ENCODE measurements at places on chromosomes 13 and 19.
A peak's percentile ranks its signal among the peaks of the same experiment; 100 is the strongest.

DNA sequence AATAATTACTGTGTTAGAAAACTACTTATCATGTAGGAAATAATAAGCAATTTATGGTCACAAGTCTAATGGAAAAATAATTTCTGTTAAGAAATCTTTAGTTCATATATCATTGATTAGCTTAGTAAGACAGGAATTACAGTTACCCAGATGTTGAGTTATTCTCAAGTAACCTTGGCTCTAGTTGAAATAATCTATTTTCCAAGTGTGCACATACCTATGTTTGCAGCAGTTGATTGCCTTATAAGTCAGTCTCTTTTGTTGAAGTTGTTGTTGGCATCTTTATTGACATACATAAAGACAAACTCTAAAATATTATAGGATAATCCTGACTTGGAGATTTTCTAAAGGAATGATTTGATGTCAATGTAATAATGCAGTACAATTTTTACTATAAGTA lies 511.4 kb upstream of the KLF12 start:
- DNase-seq, result no peak

DNA sequence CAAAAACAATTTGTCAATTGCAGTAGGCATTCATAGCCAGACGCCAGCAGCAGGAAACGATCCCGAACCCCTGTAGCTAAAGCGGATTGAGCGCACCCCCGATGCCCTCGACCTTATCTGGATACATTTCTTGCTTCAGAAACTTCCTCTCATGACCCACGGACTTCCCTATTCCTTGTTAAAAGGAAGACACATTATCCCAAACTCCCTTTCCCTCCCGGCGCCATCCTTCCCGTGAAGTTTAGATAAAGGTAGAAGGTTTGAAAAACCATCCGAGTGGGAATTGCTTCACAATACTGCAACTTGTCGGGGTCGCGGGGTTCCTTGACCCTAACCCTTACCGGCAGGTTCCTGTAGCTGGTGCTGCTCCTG lies 977 bp downstream of the PCDH20 start:
- no peak for DNase-seq

- no peak for DNase-seq
Measured at GRCh38 chr19:58045411-58046050, 11.7 kb downstream of the ZSCAN1 start.

GRCh38 chr13:23500849-23501248 lies 67.3 kb upstream of the SACS start:
- peak; percentile 42 for DNase-seq

GRCh38 chr19:28726533-28727479 lies 486.1 kb downstream of the UQCRFS1 start:
- no peak for DNase-seq

- DNase-seq, result no peak
Measured at GRCh38 chr13:19955873-19956559, 2.5 kb upstream of the ZMYM2 start.

DNA sequence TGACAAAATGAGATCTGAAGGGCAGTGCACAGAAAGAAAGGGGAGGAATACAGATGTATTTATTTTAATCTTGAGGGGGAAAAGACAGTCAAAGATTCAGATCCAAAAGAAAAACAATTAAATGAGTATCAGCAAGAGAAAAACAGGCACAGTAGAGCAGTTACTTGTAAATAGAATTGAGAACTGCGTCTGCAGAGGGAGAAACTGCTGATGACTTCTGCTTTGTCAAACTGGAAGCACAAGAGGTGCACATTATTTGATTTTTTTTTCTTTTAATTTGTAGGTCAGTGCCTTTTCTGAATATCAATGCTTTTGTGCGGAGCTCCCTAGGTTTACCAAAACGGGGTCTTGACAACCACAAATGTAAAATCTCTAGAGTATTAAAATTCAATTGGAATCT lies 37.3 kb downstream of the EFNB2 start:
- DNase-seq, result no peak

- DNase-seq, result no peak
Measured at GRCh38 chr19:9720541-9720940, 45.6 kb upstream of the ZNF562 start.

- no peak for DNase-seq
Measured at GRCh38 chr19:10011974-10012373, 1.3 kb upstream of the RDH8 start.

GRCh38 chr13:58032676-58033460 lies 401.3 kb downstream of the PCDH17 start:
- DNase-seq, result no peak

GRCh38 chr13:62524498-62524897 lies 1108.8 kb upstream of the PCDH20 start:
- no peak for DNase-seq

DNA sequence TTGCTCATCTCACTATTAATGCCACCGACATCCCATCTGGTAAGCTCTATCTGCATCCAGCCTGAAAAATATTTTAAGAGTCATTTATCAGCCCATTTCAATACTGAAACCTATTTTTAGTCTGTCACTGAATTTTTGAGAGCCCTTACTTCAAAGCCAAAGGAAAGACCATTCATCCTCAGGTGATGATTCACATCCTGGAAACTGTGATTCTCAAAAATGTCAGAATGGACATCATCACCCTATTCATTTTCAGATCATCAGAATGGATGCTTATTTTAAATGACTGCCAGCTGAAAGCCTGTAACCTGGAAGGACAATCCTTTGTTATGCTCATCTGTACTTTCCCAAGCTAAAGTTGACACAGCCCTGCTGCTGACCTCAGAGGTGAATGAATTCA lies 27.0 kb downstream of the TNFSF11 start:
- DNase-seq, result no peak

- DNase-seq, result no peak
Measured at GRCh38 chr19:45323671-45324081, 1.0 kb upstream of the CKM start.

- no peak for DNase-seq
Measured at GRCh38 chr13:53781941-53782340, 753.3 kb downstream of the OLFM4 start.

DNA sequence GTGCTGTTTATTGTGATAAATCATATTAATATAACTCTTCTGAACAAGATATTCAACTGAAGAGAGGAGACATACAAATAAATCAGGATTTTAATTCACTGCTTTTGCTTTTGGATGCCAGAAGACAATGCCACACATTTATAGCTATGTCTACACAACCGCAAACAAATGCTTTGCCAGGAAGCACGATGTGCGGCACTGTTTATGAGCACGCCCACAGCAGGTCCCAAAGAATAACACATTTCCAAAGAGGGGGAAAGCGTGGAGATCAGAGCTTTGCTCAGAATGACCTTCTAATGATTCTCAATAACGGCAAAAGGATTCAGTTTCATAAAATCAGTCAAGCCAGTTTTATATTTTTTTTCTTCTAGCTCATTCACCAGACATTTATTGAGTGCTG lies 16.7 kb downstream of the FAM216B start:
- no peak for DNase-seq

DNA sequence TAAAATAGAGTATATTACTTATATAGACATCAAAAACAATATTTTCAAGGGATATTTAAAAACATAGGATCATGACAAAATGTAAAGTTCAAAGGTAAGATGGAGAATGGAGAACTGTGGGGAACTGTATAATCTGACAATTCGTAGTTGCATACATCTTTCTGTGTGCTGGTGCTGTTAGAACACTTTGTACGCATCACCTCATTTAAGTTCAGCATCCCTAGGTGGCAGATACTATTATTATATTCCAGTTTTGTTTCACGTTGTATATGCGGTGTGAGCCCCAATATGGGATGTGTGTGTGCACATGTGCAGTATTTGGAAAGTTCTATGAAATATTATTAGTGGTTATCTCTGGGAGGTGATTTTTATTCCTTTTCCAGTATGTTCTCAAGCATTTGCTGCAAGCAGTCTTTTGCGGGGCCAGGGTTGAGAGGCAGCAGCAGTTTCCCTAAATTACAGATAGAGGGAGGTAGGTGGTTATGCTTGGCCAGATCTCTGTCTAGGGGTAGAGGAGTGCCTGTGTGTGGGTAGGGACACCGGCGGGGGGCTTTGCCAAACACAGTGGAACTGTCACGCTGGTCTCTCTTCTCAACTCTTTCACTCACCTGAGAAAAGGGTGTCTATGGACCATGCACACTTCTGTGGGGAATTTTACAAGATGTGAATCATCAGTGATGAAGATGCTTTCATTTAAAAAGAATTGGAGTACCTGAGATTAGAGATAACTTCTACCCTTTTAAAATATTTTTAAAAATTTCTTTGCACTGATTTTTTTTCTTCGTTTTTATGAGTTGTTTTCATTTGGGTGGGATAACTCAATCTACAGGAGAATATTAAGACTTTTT lies 55.6 kb upstream of the ALOX5AP start:
- DNase-seq, result no peak

DNA sequence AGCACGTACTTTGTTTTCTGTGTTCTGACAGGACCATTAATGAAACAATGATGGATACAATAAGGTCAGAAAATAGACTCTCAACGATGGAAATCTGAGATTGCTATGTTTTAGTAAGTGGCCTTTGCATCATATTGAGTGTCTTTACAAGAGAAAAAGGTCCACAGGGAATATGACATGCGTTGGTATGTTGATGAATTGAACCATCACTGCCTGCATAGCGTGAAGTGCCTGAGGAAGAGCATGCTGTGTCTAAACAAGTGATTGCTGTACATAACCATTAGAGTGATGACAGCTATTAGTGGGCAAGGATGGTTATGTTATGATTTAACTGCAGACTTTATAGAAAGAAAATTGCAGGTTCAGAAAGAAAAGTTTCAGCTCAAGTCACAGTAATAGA lies 623.2 kb downstream of the SLITRK5 start:
- no peak for DNase-seq

DNA sequence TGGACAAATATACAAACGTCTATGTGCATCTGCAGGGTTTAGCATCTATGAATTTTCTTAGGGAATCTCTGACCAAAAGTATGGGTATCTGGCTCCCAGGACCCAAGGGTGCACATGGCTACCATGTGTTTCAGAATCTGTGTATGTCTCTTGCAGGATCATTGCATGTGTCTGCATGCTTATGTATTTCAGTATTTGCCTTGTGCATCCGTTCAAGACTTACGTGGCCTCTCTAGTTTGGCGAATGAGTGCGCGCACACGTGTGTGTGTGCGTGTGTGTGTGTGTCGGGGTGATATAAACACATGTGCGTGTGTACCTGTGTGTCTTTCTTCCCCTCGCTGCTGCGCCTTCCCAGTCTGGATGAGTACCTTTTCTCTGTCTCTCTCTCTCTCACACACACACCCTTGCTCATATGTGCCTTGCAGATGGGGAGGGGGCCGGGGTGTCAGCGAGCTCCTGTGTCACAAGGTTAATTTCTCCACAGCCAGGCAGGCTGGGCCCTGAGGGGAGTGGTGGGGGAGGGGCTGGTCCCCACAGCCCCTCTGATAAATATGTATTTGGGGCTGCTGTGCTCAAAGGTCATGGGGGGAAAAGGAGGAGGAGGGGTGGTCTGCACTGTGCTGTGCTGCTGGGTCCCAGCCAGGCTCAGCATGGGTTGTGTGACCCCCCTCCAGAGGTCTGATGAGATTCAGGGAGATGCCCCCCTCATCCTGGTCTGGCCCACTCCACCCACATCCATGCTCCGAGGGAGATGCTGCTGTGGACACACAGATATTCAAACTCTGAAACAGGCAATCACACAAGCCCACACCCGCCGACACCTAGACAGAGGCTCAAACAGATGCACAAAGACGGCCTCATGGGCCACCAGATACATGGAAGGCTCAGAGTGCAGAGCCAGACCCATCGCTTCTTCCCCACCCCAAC lies 37.5 kb upstream of the POU2F2 start:
- DNase-seq, result no peak

DNA sequence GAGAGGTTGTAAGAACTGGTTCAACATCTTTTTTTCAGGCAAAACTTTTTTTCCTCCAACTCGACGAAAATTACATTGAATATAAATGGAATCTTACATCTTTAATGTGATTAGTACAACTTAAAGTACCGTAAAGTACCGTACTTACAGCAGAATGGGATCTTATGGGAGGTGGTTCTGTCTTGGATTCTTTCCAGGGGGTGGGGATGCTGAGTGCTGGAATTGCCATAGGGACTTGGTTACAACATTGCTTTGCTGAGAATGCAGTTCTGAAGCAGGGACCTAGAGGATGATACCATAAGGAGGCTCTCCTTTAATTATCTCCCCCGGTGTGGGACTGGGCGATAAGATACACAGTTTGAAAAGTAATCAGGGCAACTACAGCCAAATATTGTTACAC lies 186.4 kb downstream of the KLF5 start:
- DNase-seq, result no peak

DNA sequence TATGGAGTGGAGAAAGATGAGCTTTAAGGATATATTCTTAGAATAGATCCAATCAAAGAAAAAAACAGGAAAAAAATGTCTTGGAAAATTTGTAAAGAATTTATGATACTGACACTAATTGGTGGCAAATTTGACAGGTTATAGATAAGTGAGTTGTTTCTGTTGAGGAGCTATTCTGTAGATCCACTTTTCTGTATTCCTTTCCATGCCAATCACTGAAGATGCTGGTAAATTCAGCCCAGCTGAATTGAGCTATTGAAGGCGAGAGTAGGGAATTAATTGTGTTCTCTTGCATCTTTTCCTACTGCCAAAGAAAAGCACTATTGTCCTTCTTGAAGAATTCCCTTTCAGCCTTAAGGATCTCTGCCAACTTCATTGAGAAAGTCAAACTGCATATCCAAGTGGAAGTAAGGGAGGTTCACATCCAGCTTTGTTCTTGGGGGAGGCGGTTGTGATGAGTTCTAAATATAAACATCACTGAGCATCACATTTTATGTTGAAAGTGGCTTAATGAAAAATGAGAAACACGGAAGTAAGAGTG lies 113.1 kb downstream of the PCDH9 start:
- DNase-seq, result no peak

- no peak for DNase-seq
Measured at GRCh38 chr13:71621174-71622124, 245.6 kb downstream of the DACH1 start.

DNA sequence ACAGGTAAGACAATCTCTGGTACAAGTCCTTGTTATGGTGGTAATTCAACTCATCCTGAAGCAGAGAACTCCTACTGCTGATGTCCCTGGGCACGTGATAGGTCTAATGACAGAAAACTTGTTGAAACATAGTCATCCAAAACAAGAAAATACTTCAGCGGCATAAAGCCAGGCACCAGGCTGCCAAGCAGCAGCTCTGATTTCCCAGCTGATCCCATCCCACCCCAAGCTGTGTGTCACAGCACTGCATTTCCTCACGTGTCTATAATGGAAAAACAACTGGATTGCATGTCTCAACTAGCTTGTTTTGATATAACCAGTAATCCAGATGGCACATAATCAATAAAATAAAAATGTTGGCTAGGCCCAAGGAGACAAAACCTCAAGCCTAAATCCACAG lies 64.8 kb downstream of the MIPEP start:
- DNase-seq, result no peak
